ENCODE measurements at places on chromosomes 6 and 20.

DNA sequence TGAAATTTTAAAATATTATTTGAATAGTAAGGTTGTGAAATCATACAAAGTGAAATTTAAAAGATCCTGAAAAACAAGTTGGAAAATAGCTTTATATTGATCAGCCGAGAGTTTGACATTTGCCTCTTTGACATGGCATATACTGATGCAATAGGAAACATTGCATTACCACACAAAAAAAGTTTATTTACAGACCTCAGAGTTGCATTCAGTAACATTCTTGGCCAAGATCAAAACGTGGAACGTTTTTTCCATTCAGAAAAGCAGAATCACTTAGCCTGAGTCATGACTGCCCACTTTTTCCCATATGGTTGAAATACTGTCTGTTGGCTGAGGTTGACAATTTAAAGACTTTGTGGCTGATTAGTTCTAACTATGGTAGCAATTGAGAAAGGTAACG is 55.1 kb upstream of the BACH2 start:
- DNase-seq, result no peak

GRCh38 chr6:154460306-154461071 is 50.0 kb downstream of the CNKSR3 start:
- no peak for DNase-seq

DNA sequence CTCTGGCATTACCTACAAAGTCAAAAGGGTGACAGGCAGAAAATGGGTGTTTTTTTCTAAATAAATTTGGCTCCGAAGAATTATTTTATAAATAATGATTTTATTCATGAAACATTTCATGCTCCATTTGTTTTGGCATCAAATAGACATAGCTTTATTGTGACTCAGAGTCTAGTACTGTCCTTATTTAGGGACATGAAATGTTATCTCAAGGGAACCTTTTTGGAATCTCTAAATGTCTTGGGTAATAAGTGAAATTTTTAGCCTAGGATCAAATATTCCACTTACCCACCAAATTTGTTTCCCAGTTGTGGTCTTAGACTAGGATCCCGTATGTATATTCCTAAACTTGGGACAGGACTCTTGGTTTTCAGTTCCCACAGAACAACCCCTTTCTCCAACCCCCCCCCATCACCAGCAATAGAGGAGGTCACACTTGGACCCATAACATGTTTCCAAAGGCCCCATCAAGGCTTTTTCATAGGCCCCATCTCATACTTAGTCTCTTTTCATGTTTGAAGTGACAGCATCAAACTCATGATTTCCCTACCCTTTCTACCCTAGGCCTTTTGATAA is 81.8 kb downstream of the JAG1 start:
- DNase-seq, result no peak

- DNase-seq, result no peak
These were observed 2.8 kb downstream of the SPO11 start for GRCh38 chr20:57332105-57333089.

GRCh38 chr20:47281376-47281775 is 75.1 kb downstream of the ZMYND8 start:
- DNase-seq, result no peak

GRCh38 chr6:97732045-97732444 is 449.0 kb upstream of the MMS22L start:
- no peak for DNase-seq

GRCh38 chr6:100554228-100554627 is 89.5 kb upstream of the SIM1 start:
- DNase-seq, result no peak

DNA sequence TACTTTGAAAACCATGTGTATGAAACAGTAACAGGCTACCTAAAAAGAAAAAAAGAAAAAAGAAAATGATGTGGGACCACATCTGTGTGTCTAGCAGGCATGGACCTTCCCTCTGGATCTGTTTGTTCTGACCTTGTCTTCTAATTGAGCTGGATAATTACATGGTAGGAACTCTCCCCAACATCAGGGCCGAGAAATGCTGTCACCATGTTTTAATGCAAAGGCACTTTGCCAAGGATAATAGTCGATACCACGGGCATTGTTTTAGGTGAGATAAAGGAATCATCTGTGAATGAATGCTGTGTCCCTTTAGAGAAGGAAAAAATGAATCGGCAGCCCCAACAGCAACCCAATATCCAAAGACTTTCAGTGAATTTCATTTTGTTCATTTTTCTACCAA is 149.1 kb downstream of the ZDHHC14 start:
- no peak for DNase-seq

- DNase-seq, result no peak
These were observed 585.6 kb downstream of the DHX35 start for GRCh38 chr20:39547546-39548408.

DNA sequence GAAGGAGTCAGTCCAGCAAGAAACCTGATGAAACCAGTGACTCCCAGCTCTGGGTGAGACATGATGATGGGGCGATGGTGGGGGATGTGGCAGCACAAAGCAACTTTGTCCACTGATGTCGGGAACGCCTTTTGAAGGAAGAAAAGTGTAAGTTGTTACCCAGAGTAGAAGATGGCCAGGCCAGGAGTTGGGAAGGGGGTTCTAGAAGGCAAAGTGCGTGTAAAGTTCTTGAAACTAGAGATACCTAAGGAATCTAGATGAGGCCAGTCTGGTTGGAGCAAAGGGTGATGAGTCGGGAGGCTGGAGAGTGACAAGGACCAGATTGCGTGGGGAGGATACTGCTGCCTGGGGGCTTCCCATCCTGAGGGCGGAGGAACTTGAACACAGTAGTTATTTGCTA is 117.0 kb downstream of the PHACTR3 start:
- DNase-seq, result no peak

GRCh38 chr6:73032586-73032985 is 192.7 kb downstream of the KHDC1L start:
- DNase-seq, result no peak

DNA sequence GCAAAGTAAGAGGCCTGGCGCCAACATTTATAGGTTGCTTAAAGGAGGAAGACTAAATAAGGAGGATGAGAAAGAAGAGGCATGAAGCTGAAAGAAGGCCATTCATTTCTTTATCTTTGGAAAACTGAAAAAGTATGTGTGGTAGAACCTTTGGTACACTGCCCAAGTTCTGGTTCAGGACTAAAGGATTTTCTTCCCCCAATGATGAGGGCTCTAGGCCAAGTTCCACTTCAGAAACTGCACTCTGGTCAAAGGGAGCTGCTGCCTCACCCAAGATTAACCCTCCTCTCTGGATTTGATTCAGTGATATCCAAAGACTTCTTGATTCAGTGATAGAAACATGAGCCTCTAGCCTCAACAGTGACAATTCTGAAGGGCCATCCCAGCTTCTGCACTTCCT is 5.0 kb upstream of the KPNA5 start:
- DNase-seq, result no peak

DNA sequence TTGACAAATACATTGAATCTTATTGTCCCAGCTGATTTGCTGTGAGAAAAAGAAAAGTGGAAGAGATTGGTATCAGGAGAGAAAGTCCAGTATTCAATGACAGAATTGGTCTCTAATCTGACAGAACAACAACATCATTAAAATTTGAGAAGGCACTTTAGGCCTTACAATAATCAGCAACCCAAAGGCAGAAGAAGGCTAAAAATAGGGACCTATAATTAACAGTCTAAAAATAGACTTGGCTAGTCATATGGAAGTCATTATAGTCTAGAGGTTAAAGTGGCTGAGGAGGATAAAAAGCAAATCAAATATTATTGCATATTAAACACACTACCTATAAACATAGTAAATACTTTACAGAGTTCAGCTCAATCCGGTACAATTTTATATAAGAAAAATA is 393.6 kb upstream of the JAG1 start:
- no peak for DNase-seq

GRCh38 chr20:36461600-36462439 is 79.5 kb upstream of the MYL9 start:
- peak; percentile 65 for DNase-seq

- DNase-seq, result no peak
These were observed 24.4 kb downstream of the GCM1 start for GRCh38 chr6:53124131-53124800.

DNA sequence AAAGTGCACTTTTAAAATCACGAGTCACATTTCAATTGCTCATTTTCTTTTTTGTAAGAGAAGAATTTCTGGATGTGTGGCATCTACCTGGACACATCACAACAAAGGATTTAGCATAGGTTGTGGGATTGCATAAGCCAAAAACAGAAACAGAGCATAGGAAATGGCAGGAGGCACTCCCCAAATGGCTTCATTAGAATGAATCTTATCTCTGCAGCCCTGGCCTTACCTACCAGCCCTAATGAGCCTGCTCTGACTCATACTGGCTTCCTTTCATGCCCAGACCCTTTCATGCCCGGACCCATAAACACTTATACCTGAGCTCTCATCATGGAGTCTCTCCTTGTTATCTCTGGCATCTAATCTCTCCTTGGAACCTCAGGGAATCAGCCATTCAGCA is 23.9 kb upstream of the SPTLC3 start:
- DNase-seq, result no peak

DNA sequence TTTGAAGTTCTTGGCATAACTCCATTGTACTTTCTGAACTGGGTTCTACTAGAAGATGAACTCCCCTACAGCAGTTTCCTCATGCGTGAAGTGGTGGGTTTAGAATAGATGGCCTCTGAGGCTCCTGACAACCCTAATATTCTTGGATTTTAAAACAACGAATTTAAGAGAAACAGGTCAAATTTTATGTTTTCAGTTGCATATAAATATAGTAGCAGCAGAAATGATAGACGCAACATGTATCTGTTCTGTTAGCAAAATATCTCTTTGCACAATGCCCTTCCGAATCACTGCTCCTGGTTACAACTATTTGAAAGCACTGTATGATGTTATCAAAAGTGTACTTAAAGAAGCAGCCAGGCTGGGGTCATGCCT is 247.2 kb downstream of the TBC1D7 start:
- DNase-seq, result no peak

DNA sequence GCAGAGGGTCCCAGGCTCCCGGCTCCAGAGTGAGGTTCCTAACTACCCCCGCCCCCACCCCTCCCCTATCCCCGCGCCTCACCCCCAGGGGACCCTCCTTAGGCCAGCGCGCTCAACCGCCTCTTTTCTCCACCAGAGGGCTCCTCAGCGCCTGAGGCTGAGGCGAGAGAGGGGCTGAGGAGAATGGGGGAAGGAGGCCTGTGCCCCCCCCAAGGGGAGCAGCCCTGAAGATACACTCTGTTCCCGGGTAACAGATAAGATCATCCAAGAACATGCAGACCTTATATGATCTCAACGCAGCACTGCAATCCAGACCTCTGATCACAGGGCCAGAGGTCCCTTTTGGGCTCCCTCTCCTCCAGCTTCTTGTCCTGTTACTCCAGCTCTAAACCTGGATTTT is 43.3 kb upstream of the MRPS10 start:
- peak; percentile 67 for DNase-seq

DNA sequence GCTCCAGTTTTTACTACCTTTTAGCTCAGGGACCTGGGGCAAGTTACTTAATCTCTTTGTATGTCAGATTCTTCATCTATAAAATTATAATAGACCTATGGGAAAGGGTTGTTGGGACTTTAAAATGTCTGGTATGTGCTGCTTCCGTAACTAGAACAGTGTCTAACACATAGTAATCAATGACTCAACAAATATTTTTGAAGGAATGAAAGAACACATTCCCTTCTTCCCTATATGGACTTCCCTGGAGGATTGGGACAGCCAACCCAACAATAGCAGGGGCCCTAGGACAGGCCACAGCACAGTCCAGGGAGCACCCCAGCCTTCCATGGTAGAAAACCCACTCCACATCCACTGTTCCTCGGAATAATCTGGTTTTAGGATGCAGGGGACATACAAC is 50.7 kb upstream of the TPD52L1 start:
- no peak for DNase-seq

- no peak for DNase-seq
These were observed 296.7 kb downstream of the TFAP2C start for GRCh38 chr20:56925831-56926170.

DNA sequence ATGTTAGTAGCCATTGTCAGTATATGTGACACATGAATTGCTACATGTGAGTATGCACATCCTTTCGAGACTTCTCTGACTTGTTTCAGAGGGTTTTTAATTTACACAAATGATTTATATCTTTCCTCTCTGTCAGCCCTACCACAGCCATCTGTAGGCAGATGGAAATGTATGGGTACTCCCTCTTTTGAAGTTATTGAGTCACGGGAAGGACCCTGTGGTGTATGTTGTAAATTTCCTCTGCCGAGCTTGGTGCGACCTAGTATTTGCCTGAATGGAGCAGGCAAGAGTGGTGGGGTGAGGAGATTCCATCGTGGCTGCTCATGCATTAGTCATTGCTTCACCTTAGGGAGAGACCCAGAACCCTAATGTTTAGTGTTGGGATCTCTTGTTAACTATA is 171.9 kb downstream of the JARID2 start:
- no peak for DNase-seq

- DNase-seq, result no peak
These were observed 103.0 kb downstream of the NOL4L start for GRCh38 chr20:32482143-32482441.

Data from activated T-cell treated with anti-CD3 and anti-CD28 coated beads, Interleukin-2, amount 50 U/mL, for 24 hours (primary cell).